Kasumi-1 (cell line): ENCODE measurements at places on chromosomes 2 and 18.

DNA sequence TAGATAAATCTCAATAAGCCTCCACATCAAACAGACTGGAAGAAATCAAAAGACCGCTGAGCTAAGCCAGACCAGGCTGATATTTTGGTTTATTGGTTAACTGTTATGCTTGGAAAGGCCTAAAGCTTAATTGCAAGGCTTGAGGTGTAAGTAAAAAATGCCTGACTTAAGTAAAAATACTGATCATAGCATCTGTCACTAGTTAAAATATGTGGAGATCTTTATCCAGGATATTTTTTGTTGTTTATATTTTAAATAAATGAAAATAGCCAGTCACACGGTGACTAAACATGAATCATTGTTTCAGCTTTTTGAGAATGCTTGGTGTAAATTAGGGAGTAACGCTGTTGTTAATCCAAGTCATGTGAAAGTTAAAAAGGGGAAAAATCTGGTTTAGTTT lies 127.9 kb downstream of the THADA start:
- no peak for DNase-seq

GRCh38 chr2:160266037-160266551 lies 66.0 kb upstream of the ITGB6 start:
- DNase-seq: no peak

GRCh38 chr2:118843483-118844132 lies 3.8 kb downstream of the EN1 start:
- no peak for DNase-seq

DNA sequence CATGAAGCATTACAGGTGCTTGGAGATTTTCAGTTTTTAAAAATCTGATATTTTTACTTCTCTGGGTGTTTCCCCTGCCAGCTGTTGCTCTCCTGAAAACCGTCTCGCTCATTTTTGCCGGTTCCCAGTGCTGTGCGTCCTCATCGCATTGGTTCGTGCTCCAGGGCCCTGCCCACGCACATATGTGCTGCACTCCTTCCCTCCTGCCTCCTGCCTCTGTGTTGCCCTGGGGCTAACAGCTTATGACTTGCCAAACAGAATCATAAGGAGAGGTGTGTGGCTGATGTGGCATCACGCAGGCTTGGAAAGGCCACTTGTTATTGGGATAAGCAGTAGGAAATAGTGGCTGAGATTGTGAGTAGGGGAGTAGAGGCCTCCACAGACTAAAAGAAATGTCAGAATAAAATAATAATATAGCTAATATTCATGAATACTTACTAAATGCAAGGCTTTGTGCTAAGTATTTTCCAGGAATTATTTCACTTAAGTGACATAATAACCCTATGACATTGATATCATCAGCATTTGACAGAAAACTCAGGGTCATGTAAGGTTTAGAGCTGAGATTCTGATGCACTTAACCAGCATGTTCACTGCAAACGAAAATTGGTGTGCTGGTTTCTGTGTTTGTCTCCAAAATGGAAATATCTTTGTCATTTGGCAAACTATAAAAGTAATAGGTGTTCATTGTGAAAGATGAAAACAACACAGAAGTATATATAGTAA lies 53.5 kb downstream of the SLC4A1AP start:
- DNase-seq: no peak

- DNase-seq: no peak
Measured at GRCh38 chr2:199278099-199278498, 179.6 kb downstream of the SATB2 start.

DNA sequence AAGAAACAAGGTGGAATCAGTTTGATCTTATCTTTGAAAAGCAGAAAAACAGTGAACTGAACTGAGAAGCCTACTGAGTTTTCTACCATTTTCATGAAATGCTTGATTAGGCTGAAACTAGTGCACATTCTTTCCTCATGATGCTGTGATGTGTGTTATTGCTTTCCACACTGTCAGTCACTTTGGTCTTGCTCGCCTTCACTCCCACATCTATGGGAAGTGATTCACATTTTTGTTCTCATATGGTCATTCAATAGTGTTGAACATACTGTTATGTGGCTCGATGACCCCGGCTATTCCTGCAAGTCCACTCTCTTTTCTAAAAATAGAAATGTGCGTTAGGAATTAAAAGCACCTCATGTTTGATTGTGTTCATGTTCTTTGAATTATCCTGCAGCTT lies 129.7 kb downstream of the TGIF1 start:
- DNase-seq: no peak

DNA sequence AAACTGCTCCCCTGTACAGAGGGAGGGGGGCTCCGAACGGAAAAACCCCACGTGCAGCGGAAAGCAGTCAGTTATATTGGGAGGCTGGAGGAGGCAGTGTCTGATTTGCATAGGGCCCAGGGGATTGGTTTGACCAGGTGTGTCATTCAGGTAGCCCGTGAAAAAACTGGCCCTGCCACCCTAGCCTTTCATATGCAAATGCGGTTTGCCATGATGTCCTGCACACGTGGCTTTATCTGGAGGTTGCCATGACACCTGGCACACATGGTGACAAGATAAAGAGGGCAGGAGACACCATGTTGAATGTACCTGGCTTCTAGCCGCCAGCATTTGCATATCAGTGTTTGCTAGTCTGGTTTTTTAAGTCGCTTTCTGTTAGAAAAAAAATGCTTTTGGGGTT lies 20.5 kb downstream of the SLC25A52 start:
- no peak for DNase-seq

DNA sequence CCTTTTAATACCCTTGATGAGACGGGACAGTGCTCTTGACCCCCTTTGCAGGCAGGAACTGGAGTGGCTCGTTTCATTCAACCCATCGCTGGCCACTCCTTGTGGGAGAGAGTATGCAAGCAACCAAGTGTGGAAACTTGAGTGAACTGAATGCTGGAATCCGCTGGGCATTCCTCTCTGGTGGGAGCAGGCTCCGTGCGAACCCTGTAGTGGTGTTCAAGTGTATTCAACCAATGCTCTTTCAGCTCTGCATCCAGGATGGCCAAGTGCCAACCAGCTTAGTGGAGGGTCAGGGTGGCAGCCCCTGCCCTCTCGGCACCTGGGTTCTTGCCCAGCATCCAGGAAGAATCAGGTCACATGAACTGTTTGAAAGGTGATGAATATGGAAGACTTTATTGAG lies 3.3 kb upstream of the ACADL start:
- DNase-seq: no peak

DNA sequence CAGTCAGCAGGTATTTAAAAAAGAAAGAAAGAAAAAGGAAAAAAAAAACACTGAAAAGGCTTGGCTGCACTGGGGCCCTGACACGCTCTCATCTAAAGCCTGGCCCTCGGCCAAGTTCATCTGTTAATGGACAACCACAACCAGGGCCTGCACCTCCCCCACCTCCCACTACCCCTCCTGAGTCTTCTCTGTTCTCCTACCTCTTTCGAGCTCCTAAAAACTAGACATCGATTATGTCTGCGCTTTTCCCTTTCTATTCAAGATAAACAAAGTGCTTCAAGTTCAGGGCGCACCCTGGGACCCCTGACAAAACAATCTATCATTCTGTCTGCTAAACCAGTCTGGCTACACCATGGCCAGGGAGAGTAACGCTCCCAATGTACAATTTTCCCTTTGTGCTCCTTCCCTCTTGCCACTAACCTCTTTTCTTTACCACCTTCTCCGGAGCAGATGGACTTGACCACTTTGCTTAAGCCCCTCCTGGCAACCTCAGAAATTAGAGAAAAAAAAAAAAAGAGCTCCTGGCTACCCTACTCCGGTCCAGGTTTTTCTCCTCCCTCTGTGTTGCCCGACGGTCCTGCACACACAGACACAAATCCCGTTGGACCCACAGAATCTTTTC lies 22.7 kb downstream of the BCL11A start:
- peak; percentile 72 for DNase-seq

DNA sequence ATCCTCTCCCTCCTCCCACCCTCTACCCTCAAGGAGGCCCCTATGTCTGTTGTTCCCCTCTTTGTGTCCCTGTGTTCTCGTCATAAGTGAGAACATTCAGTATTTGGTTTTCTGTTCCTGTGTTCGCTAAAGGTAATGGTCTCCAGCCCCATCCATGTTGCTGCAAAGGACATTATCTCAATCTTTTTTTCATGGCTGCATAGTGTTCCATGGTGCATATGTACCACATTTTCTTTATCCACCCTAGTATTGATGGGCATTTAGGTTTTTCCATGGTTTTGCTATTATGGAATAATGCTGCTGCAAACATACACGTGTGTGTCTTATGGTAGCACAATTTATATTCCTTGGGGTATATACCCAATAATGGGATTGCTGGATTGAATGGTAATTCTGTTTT lies 33.0 kb downstream of the PUM2 start:
- DNase-seq: no peak

- no peak for DNase-seq
Measured at GRCh38 chr2:239273280-239274234, 127.3 kb downstream of the HDAC4 start.

- no peak for DNase-seq
Measured at GRCh38 chr2:217279140-217279539, 419.3 kb upstream of the TNP1 start.

GRCh38 chr2:170717991-170718589 lies 3.0 kb downstream of the SP5 start:
- no peak for DNase-seq

DNA sequence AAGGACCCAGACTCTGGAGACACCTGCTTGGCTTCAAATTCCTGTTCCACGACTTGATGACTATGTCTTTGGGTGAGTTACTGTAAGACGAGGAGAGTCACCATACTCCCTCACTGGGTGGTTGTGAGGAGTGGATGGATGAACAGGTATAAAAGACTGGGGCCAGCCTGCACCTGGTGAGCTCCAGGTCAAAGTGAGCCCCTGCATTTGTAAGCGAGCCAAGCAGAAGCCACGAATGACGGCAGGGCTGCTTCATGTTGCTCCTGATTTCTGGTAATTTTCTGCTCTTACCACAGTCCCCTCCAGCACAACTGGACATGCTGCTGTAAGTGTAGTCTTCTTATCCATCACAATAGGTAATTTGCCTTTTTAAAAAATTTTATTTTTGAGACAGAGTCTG lies 86.6 kb downstream of the POLR1A start:
- no peak for DNase-seq

- DNase-seq: peak; percentile 28
Measured at GRCh38 chr2:42025151-42025582, 22.7 kb upstream of the PKDCC start.

DNA sequence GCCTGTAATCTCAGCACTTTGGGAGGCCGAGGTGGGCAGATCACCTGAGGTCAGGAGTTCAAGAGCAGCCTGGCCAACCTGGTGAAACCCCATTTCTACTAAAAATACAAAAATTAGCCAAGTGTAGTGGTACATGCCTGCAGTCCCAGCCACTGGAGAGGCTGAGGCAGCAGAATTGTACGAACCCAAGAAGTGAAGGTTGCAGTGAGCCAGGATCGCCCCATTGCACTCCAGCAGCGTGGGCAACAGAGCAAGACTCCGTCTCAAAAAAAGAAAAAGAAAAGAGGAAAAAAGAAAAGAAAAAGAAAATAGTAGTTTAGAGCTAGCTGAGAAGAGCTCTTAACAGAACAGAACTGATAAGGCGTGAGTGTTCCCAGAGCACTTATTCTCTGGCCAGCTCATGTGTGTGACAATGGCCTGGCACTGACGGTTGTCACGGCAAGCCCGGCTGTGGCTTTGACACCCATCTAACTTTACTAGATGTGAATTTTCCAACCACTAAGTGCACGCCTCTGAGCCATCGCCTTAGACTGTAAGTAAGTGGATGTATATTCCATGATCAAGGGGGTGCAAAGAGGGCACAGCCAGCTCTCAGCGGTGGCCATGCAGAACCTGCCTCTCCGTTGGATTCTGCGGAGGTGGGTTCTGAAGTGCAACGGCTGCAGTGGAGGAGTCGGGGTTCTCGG lies 80.0 kb downstream of the ZNF516 start:
- DNase-seq: no peak

DNA sequence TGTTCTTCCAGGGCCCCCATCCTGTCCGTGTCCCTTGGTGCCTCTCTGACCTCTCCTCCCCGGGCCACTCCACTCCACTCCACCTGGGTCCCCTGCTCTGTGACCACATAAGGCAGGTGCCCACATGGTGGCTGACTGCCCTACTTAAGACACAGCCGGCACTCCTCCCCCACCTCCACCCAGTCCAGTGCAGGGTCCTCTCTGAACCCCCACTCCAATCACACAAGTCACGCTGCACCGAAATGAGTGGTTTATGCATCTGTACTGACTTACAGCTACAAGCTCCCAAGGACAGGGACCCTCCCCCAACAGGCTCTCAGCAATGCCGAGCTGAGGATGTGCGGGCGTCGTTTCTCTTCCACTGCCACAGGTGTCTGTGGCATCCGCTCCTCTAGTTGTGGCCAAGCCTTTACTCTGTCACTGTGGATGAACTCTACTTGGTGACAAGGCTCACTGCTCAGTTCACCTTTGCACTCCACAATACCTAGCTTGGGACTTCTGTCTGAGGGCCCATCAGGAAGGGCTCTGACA lies 48.3 kb downstream of the TFCP2L1 start:
- DNase-seq: no peak

DNA sequence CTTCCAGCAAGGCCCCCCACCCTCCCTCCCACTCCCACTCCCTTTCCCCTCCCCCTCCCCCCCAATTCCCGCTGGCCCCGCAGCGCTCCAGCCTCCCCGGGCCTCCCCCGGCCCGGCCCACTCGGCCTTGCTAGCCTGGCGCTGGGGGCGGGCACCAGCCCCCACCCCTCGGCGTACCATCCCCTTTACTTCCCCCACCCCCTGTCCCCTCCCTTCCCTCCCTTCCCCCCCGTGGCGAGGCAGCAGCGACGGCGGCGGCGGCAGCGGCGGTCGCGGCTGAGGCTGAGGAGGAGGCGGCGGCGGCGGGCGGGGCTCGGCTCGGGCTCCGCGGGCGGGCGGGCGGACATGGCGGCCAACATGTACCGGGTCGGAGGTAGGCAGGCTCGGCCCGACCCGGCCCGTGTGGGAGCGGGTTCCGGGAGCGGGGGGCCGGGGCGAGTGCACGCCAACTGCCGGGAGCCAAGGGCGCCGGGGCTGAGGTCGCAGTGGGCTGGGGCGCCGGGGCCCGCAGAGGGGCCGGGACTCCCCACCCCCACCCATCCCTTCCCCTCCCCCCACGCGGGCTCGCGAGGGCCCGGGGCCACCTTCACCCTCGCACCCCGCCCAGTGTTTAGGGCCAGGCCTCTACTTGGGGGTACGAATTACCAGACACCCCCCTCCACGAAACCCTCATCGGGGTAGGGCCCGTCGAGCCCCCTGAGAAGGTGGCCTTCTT lies at the start of gene MTA3:
Gene MTA3 (plus strand): TSS at position 232 of the 715 bp plus-strand sequence. CDS start 114 bp downstream, at position 346.
- DNase-seq: no peak

GRCh38 chr2:47437287-47437686 lies 34.3 kb downstream of the MSH2 start:
- DNase-seq: peak; percentile 68

- no peak for DNase-seq
Measured at GRCh38 chr2:3480352-3481010, 38.9 kb downstream of the ADI1 start.

- no peak for DNase-seq
Measured at GRCh38 chr2:118667964-118668363, 179.5 kb downstream of the EN1 start.
